T-cell (primary cell): ENCODE measurements at places on chromosomes 16 and 17. TPM values are rescaled to one million over a fixed set of nuclear protein-coding genes. Genes with fewer than 3 reads are reported as not detected.

DNA sequence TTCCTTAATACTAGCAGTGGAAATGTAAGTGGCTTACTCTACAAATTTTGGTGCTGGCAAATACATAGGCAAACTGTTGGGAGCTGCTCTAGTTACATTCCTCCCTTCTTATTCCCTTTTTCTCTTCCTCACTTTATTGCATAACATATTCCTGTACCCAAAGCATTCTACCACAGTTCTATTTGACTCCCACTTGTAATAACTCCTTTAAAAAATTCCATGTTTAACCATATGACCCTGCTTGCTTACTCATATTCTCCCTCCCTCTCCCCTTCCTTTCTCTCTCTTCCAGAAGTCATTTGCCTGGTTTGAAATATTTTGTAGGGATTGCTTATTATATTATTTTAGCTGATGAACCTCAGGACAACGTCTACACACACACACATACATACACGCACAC, 22.7 kb downstream of the NQO1 start:
- DNase-seq: no peak

DNA sequence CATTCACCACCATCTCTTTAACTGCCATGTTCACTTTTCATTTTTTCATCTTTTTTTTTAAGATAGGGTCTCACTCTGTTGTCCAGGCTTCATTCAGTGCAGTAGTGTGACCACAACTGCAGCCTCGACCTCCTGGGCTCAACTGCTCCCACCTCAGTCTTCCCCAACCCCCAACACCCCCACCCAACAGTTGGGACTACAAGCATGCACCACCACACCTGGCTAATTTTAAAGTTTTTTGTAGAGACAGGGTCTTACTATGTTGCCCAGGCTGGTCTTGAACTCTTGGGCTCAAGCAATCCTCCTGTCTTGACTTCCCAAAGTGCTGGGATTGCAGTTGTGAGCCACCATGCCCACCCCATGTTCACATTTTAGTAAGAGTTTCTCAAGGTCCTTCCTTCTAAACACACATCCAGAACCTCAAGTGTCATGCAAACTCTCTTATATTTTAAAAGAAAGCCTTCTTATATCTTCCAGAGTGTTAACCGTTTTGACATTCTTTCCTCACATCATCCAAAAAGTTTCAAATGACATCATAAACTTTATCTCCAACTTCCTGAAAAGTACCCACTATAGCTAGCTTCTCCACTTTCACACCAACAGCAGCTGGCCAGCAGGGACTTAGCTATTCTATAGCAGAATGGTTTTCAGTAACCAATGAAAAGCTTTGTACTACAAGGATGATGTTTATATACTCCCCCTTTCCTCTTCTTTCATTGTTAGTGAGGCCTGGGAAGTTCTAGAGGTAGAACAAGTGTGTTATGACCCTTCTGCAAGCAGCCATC, 49.3 kb downstream of the TRAF4 start:
- DNase-seq: no peak

DNA sequence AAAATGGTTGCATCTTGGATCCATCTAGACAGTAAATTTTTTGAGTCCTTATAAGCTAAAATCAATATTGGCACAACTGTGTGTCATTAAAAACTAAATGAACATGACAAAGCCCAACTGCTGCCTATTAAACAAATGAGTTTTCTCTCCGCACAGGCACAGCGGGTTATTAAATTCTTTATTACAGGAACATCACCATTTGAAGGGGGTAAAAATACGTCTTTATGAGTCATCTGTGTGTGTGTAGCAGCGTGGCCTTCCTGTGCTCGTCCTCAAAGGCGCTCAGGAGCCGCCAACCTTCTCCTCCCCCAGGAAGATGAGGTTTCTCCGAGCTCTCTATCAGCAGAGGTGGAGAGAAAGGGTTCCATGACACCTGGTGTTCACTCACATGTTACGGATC, 62.6 kb upstream of the SDK2 start:
- no peak for DNase-seq

DNA sequence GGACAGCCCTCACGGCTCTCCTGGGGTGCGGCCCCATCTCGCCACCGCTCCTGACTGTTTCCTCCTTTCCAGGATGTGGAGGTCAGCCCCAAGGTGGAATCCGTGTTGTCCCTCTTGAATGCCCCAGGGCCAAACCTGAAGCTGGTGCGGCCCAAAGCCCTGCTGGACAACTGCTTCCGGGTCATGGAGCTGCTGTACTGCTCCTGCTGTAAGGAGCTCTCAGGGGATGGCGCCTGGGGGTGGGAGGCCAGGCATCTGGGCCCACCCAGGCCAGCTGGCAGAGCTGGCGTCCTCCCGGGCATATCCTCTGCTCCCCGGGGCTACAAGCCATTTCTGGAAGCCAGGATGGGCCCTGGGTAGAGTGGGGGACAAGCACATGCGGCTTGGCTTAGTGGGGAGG, 13.2 kb downstream of the IL34 start:
- DNase-seq: no peak

DNA sequence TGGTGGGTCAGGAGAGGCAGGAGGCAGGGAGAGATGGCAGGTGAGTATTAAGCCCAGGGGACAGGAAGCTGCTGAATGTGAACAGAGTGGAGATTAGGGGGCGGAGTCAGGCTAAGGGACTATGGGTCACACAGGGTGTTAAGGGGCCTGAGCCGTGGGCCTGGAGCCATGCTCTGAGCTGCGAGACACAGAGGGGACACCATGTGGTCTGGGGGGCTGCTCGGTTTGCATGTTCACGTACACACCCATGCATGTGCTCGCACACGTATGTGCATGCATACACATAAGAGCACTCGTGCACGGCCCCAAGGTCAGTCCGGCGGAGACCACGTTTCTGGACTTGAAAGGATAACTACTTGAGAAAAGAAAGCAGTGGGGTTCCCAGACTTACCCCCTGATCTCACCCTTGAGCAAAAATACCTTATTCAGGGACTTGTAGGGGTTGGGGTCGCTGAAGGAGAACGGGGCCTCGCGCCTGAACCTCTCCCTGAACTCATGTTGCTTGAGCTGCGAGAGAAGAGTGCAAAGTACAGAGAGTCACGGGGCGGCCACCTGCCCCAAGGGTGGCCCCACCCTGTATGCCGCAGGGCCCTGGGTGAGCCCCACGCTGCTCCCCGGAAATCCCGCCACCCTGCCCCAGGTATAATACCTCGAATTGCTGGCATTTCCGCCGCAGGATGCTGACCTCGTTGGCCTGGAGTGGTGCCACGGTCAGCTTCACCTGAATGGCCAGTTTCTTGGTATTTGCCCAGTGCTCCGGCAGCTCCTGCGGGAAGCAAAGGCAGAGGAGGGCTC, 50.8 kb downstream of the DNAH17 start:
- DNase-seq: no peak

- no peak for DNase-seq
These were observed 1384.2 kb downstream of the CDH11 start for GRCh38 chr16:63737633-63738032.

DNA sequence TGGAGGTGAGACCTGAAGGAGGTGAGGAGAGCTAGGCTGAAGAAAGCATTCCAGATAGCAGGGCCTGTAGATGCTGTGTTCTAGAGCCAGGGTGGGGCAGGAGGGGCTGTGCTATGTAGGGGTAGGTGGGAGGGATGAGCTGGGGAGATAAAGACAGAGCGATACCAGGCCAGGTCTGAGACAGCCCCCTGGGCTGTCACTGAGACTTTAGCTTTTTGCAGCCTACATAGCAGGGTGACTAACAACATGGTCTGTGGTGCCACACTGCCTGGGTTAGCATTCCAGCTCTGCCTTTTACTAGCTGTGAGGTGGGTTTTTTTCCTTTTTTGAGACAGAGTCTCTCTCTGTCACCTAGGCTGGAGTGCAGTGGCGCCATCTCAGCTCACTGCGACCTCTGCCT, 14.3 kb downstream of the NUP85 start:
- DNase-seq: no peak

GRCh38 chr17:66829386-66829864, 5.5 kb upstream of the CACNG5 start:
- no peak for DNase-seq

DNA sequence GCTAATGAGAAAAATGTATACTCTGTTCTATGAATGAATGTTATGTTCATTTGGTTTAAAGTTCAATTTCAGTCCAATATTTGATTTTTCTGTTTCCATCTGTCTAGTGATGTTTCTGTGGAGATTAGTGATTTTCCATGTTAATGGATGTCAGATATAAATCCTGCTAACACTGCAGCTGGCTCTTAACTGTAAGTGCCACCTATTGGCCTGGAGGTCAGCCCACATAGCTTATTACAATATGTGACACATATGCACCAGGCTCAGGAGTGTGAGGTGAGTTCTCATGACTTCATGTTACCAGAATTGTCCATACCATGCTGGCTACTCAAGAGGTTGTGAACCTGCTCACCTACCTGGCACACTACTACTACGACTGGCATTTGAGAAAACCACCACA, 17.1 kb downstream of the ATF7IP2 start:
- no peak for DNase-seq

DNA sequence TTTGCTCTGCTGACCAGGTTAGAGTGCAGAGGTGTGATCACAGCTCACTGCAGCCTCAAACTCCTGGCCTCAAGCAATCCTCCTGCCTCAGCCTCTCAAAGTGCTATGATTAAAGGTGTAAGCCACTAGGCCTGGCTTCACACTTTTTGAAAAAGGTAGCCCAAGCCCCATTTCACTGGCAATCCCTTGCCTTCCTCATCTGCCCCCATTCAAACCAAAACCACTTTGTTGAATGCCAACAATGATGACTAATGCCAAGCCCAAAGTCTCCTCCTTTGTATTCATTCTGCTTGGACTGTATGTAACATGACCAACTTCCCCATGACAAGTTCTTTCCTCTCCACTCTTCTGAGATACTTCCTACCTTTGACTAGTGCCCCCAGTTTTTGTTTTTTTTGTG, 33.1 kb downstream of the N4BP1 start:
- no peak for DNase-seq

GRCh38 chr17:62866471-62866870, 58.4 kb upstream of the MARCHF10 start:
- DNase-seq: no peak

DNA sequence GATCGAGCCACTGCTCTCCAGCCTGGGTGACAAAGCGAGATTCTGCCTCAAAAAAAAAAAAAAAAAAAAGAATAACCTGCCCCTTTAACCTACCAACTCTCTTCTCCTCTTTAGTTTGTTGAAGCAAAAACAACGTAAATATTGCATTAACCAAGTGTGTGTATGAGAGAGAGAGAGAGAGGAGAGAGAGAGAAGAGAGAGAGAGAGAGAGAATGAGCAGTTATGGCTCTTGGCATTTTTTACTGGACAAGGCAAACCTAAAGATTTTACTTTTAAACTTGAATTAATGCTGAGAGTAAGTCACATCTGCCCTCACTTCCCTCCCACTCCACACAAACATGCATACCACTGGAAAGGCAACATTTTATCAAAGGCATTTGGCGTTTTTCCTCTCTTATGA, 3.0 kb upstream of the SLFN5 start:
- no peak for DNase-seq

The TLCD1 gene
- total RNA-seq: 1.2 TPM

The CDH15 gene
- total RNA-seq: not detected
